ENCODE measurements at places on chromosomes 13 and 19.

GRCh38 chr19:1252821-1253513, 4.6 kb downstream of the MIDN start:
- DNase-seq: peak; percentile 56

GRCh38 chr13:34277936-34278335, 460.0 kb downstream of the RFC3 start:
- DNase-seq: no peak

DNA sequence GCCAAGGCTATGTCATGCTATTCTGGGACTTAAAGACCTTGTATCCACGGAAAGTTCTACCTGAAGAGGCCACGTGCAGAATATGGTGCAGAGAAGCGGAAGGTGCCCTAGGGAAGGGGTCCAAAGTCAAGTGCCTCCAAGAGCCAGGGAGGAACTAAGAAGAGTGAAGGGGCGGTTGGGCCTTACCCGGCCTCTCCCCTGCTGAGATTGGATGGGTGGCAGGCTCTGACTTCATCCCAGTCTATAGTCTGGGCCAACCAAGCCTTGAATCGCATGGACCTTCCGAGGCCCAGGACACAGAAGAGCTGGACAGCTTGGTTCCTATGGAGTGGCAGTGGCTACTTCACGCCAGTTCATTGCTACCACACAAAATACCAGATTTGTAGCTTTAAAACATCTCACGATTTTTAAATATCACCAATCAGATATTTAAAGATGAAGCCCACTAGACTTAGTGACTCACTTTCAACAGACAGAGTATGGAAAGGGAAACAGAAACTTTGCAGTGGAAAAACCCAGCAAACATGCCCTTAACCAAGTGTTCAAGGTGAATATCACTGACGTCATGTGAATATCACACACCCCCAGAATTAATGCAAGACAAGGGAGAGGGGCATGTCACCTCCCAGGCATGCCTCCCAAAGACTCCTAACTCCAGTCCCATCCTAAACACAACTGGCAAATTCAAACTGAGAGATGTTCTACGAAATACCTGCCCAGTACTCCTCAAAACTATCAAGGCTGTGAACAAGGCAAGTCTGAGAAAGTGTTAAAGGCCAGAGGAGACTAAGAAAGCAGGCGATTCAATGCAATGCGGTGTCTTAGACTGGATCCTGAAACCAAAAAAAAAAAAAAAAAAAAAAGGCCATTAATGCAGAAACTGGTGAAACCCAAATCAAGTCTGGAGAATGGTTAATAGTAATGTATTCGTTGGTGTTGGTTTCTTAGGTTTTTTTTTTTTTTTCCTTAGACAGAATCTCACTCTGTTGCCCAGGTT, 10.2 kb downstream of the C19orf12 start:
- no peak for DNase-seq

GRCh38 chr13:110649551-110649950, 34.2 kb downstream of the NAXD start:
- no peak for DNase-seq

- DNase-seq: no peak
Measured at GRCh38 chr19:10692673-10693264, 8.5 kb upstream of the QTRT1 start.

DNA sequence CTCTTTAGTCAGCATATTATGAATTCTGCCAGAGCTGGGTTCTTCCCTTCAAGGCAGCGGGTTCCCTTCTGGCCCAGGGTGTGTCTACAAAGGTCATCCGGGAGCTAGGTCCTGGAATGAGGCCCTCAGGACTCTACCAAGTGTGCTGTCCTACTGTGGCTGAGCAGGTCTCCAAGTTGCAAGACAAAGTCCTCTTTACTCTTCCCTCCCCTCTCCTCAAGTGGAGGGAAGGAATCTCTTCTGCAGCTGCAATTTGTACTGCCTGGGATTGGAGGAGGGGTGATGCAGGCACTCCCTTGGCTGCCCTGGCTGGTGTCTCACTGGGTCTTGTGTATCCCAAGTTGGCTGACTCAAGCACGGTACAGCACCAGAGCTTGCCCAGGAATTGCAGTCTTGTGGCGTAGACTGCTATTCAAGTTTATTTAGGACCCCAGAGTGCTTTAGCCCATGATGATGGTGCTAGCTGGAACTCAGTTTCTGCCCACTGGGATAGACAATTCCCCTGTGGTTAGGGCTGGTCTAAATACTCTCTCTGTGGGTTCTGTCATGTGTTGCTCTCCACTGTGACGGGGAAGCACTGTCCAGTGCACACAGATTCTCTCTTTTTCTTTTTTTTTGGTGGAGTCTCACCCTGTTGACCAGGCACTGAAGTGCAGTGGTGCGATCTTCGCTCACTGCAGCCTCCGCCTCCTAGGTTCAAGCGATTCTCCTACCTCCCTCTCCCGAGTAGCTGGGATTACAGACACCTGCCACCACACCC, 28.5 kb downstream of the RFC3 start:
- no peak for DNase-seq

- DNase-seq: peak; percentile 33
Measured at GRCh38 chr19:532561-533363, 1.2 kb downstream of the CDC34 start.

DNA sequence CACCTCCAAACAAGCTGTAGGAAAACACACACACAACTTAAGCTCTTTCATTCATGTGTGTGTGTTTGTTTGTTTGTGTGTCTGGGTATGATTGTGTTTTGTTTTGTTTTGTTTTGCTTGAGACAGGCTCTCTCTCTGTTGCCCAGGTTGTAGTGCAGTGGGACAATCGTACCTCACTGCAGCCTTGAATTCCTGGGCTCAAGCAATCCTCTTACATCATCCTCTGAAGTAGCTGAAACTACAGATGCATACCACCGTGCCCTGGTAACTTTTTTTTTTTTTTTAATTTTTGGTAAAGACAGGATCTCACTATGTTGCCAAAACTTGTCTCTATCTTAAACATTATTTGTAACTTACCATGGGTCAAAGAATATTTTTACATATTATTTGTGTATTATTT, 431.7 kb downstream of the SLITRK1 start:
- no peak for DNase-seq

DNA sequence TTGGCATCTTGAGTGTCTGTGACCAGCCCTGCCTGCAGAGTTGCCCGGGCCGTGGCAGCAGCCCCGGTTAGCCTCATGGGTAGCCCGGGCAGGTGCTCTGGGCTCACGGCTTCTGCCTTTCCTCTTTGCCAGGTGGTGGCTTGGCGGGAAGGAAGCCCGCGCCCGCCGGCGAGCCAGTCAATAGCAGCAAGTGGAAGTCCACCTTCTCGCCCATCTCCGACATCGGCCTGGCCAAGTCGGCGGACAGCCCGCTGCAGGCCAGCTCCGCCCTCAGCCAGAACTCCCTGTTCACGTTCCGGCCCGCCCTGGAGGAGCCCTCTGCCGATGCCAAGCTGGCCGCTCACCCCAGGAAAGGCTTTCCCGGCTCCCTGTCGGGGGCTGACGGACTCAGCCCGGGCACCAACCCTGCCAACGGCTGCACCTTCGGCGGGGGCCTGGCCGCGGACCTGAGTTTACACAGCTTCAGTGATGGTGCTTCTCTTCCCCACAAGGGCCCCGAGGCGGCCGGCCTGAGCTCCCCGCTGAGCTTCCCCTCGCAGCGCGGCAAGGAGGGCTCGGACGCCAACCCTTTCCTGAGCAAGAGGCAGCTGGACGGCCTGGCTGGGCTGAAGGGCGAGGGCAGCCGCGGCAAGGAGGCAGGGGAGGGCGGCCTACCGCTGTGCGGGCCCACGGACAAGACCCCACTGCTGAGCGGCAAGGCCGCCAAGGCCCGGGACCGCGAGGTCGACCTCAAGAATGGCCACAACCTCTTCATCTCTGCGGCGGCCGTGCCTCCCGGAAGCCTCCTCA, 9.9 kb downstream of the PLEKHJ1 start:
- DNase-seq: no peak

GRCh38 chr13:40189426-40189825, 477.0 kb downstream of the FOXO1 start:
- no peak for DNase-seq

DNA sequence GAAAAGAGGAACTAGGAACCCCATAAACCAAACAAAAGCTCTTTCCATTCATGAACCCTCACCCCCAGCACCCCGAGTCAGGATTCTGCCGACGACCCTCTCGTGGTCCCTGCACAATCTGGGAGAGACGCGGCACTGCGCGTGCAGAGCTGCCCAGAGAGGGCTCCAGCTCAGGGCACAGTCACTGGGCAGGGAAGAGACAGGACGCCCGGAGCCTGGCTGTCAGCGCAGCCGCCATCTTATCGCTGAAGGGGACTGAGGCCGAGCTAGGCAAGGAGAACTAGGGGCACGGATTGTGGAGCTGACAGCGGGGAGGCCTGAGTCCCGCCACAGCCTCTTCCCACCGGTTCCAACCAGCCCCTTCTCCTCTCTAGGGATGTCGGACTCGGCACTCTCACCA, 349 bp downstream of the ZNF98 start:
- DNase-seq: no peak

DNA sequence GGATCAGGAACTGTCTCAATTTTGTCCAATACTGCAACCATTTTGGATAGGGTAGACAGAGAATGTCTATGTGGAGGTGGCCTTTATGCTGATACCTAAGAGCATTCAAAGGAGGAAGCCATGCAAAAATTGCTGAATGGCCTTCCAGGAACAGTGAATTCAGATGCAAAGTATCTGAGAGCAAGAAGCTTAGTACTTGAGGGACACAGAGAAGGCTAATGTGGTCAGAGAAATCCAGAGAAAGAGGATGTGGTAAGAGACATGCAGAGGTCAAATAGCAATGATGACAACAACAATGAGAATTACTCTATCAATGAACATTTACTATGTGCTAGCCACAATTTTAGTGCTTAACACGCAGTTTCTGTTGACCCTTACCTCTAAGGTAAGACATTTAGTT, 785.6 kb upstream of the KLHL1 start:
- DNase-seq: no peak

GRCh38 chr19:15161028-15161984, 39.5 kb downstream of the NOTCH3 start:
- no peak for DNase-seq

GRCh38 chr19:17526922-17527321, 15.5 kb downstream of the PGLS start:
- DNase-seq: no peak

DNA sequence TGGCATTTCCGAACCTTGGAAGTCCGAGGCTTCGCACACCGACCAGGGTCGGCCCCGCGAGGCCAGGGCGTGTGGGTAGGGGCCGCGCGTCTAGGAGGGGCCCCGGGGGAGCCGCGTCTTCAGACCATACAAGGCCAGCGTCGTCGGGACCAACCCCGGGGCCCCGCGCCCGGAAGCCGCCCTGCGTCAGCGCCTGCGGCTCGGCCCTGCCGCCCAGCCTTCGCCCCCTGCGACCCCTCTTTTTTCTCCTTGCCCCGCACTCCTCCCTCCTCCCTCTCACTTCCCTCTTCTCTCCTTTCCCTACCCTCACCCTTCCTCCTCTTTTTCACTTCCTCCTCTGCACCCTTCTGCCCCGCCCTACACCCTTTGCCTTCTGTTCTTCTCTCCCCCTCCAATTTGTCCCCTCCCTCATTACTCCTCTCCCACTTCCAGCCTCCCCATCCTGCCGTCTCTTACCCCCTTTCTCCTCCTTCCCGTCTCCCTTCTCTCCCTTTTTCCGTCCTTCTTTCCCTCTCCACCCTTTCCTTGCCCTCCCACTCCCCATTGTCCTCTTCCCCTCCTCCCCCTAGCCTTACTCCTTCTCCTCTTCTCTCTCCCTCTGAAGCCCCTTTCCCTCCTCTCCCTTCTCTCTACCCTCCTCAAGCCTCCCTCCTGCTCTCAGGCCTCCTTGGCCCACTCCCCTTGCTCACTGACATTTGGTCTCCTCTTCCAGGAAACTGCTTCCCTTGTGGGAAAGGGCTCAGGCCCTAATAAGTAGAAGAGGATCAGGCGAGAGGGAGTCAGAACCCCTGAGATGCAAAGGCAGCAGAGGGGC, 2.2 kb upstream of the PLEKHG2 start:
- DNase-seq: peak; percentile 60

DNA sequence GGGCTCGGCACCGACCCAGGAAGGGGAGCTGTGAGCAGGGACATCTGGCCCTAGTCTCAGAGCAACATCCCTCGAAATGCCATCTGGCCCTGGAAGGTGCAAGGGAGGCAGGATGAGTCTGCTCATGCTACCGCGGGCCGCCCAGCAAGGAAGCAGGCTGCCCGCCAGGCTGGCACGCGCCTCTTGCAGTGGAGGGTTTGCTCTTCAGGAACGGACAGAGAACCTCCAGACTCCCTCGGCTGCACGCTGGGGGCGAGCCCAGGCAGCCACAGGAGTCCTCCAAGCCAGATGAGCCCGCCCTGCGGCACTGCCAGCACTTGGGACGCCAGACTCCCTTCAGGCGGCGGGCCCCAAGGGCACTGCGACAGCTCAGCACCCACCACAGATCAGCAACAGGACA, 10.1 kb upstream of the ATP8B3 start:
- no peak for DNase-seq

GRCh38 chr19:30167206-30167868, 204.8 kb upstream of the ZNF536 start:
- no peak for DNase-seq

- no peak for DNase-seq
Measured at GRCh38 chr19:6378041-6378440, 2.3 kb upstream of the PSPN start.

- no peak for DNase-seq
Measured at GRCh38 chr19:38134540-38135149, 89.4 kb downstream of the DPF1 start.

GRCh38 chr19:10651851-10652250, 2.3 kb upstream of the ILF3 start:
- DNase-seq: no peak

GRCh38 chr13:94020833-94021232, 458.6 kb downstream of the DCT start:
- DNase-seq: no peak
